ENCODE measurements at places on chromosomes 7 and 10. TPM values are rescaled to one million over a fixed set of nuclear protein-coding genes. Genes with fewer than 3 reads are reported as not detected.

GIMAP6 gene
- total RNA-seq: 1.0 TPM

TMEM236 gene
- not detected for total RNA-seq

SPDYE16 gene
- total RNA-seq: not detected

CLCN1 gene
- 0.13 TPM for total RNA-seq

PAPOLB gene
- total RNA-seq: not detected

ING3 gene
- 5.3 TPM for total RNA-seq

NODAL gene
- not detected for total RNA-seq

EIF3A gene
- total RNA-seq: 79.5 TPM

HECTD2 gene
- total RNA-seq: 3.7 TPM

PIK3AP1 gene
- total RNA-seq: 0.78 TPM

AGBL3 gene
- total RNA-seq: 0.52 TPM

DKK1 gene
- 5.9 TPM for total RNA-seq

GJD4 gene
- total RNA-seq: not detected

OR2AE1 gene
- total RNA-seq: 0.39 TPM

All from epithelial cell of alveolus of lung (primary cell).